ENCODE measurements at places on chromosomes 4 and X. TPM values are rescaled to one million over a fixed set of nuclear protein-coding genes. Genes with fewer than 3 reads are reported as not detected.

DNA sequence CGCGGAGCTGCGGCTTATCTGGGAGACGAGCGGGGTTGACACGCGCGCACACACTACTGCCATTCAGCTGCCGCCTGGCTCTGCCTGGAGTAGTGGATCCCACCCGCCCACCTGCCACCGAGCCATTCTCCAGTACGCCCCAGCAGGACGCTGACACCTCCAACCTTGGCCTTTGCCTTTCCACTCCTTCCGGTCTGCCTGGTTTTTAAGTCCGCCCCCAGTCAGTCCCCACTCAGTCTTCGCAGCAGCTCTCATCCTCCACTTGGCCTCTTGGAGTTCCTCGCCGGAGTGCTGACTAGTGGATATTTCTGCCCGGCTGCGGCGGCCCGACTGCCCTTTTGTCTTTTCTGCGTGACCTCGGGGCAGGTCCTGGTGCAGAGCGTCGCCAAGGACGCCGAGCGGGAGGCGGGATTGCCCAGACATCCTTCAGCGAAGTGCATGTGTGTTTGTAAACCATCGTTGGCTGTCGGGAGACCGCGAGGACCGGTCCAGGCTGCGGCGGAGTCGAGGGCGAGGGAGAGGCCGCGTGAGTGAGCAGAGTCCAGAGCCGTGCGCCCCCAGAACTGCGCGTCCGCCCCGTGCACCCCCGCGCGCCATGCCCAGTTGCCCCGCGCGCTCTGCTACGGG is 1.1 kb downstream of the SLIT2 start:
- DNase-seq, result peak; percentile 48

- no peak for DNase-seq
Measured at GRCh38 chr4:14906805-14907204, 95.5 kb upstream of the CPEB2 start.

DNA sequence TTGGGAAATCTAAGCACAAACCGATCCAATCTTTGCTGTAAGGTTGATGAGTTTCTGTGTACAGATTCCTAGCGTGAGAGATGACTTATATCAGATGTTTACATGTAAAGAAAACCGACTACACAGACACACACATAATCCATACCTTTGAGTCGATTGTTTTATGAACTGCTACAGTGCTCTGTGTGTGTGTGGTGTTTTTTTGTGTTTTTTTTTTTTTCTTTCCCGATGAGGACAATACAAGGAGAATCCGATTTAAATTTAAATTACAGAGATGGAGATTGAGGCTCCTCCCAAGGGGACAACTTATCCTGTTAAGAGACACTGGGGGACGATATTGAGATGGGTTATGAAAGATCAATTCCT is 461 bp upstream of the SLC9A6 start:
- no peak for DNase-seq

The APELA gene
- total RNA-seq, result not detected

- no peak for DNase-seq
Measured at GRCh38 chr4:140426610-140427105, 790 bp downstream of the CLGN start.

DNA sequence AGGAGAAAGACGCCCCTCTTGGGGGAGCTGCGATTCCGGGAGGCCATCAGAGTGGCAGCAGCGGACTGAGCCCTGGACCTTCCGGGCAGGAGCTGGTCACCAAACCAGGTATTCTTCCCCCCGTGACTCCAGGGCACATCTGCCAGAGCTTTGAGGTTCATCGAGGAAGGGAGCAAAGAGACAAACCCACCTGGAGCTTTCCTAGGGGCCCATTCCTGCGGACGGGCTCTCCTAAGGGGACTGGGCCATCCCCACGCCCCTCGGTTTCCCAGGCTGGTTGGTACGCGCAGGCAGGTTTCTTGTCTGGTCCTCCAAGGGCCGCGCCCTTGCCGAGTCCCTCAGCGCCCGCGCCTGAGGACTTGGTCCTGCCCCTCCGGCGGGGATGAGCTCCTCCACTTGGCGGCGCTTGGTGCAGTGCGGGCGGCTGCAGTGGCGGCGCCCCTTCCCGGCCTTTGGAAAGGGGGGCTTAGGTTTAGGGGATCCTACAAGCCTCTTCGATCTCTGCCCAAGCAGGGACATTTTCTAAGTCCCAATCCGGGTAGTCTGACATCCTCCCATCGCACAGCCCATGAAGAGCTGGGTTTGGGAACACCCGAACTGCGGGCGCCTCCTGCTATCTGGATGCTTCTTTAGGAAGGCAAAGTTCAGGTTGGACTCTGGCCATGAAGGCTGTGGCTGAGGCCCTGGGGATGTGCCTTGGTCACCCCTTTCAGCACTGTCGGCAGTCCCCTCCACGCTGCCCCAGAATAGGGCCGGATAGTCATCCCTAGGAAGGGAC is 538 bp downstream of the STBD1 start:
- peak; percentile 70 for DNase-seq

The VSIG1 gene
- total RNA-seq, result 1.8 TPM

The SGMS2 gene
- total RNA-seq, result 85.3 TPM
